ENCODE measurements at places on chromosomes 11 and 22.

DNA sequence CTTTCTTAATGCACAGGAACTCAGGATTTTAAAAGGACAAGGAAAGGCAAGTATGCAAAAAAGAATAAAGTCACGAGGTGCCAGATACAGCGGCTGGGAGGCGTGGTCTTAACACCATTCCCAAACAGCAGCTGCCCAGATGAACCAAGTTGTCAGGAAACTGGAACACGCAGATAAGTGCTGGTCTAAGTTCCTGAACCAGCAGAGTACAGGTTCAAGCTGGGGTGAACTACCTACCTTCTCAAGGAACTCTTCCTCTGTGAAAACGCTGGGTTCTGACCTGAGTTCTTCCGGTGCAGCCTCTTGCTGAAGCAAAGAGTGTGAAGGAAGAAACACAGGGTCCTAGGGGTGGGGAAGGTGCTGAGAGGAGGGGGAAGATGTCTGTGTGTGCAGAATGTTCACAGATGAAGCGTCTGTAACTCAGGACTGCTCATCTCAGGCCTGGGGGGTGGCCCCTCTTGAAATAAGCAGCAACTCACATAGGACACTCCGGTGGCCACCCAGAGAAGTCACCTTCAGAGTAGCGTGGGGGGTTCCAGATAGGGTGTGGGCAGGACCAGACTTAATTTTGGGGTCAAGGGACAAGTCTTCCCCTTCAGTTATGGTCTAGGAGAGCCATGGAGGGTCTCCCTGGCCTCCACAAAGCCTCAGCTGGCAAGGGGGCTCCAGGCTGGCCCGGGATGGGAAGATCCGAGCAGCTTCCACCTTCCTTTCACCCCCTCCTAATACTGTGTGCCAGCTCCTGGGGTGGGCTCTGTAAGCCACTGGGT is 3.2 kb downstream of the TPST2 start:
- no peak for DNase-seq

- no peak for DNase-seq
Observed at GRCh38 chr11:61454520-61454919, 24.6 kb downstream of the SDHAF2 start.

DNA sequence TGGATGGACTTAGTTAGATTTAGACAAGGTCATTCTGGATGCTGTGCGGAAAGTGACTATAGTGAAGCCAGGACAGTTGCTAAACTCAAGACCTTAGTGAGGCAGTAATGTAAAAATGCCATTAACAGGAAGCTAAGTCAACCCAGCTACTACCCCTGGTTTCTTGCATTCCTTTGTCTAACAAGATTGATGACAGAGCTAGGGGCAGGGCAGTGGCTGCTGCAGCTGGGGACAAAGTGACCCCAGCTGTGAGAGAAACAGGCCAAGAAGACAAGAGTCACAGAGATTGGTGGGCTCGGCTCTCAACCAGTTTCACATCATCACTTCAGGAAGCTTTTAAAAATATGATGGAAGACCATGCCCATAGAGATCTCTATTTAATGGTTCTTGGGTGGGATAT is 110.4 kb upstream of the POU2AF2 start:
- no peak for DNase-seq

DNA sequence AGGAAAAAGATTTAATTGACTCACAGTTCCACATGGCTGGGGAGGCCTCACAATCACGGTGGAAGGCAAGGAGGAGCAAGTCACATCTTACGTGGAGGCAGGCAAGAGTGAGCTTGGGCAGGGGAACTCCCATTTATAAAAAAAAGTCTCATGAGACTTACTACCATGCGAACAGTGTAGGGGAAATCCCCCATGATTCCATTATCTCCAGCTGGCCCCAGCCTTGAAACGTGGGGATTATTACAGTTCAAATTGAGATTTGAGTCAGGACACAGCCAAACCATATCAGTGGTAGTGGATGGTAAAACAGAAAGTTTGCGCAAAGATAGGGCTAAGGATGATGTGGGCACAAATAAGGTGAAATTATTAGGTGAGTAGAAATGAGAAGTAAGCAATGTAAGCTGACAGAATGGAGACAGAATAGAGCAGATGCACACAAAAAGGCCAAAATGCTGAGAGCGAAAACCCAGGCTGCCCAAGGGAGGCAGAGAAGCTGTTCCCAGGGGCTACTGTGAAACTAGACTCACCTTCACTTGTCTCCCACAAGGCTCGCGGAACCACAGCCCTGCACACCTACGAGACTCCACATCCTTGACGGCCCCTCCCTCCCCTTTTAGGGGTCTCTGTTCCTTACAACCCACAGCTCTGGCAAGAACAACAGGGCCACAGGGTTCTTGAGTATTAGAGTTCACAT is 377.6 kb downstream of the CADM1 start:
- no peak for DNase-seq

DNA sequence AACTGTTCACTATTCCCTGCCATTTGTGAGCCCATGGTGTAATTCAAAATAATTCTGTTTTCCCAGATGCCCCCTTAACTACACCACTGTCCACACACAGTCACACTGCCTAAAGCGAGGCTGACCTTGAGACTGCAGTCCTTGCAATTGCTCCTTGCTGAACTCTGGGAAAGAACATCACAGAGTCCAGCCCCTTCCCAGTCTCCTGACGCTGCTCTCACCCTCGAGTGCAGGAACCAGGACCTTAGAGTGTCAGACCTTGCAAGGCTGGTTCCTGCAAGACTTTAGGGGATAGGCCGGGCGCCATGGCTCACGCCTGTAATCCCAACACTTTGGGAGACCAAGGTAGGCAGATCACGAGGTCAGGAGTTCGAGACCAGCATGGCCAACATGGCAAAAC is 33.6 kb downstream of the AHNAK start:
- DNase-seq, result no peak

- no peak for DNase-seq
Observed at GRCh38 chr11:17936790-17937189, 76.1 kb downstream of the SERGEF start.

DNA sequence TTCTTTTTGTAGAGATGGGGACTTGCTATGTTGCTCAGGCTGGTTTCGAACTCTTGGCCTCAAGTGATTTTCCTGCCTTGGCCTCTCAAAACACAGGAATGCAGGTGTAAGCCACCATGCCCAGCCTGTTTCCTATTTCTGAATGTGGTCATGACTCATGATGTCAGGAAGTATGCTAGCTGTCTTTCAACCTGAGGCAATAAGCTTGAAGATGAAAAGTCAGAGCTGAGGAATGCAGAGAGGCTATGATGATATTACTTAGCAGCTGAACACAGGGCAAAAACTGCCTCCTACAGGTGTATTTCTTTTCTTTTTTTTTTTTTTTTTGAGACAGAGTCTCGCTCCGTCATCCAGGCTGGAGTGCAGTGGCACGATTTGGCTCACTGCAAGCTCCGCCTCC is 9.0 kb upstream of the NUCB2 start:
- no peak for DNase-seq

GRCh38 chr11:79956061-79956460 is 515.2 kb upstream of the TENM4 start:
- no peak for DNase-seq

GRCh38 chr11:133388975-133389568 is 143.2 kb downstream of the OPCML start:
- DNase-seq, result no peak

DNA sequence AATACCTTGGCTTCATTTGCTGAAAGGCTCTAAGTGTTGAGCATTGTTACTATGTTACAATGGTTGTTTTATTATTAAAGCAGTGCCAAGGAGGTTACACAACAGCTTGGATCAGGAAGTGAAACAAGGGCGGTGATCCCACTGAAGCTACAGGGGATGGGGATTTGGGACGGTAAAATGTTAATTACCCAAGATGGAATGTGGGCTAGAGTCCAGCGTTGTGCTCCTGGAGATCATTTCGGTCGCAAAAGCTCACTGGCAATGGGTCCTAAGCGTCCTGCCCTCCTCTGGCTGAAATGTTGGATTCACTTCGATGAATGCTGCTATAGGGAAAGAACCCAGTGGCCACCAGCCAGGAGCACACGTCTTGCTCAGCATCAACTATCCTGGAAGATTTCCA is 48.3 kb downstream of the FAM83F start:
- no peak for DNase-seq

- DNase-seq, result no peak
Observed at GRCh38 chr11:75809991-75810390, 5.0 kb upstream of the UVRAG start.

- no peak for DNase-seq
Observed at GRCh38 chr11:1836011-1836945, 1.5 kb downstream of the SYT8 start.

GRCh38 chr22:29626497-29627195 is 23.2 kb downstream of the NF2 start:
- no peak for DNase-seq

DNA sequence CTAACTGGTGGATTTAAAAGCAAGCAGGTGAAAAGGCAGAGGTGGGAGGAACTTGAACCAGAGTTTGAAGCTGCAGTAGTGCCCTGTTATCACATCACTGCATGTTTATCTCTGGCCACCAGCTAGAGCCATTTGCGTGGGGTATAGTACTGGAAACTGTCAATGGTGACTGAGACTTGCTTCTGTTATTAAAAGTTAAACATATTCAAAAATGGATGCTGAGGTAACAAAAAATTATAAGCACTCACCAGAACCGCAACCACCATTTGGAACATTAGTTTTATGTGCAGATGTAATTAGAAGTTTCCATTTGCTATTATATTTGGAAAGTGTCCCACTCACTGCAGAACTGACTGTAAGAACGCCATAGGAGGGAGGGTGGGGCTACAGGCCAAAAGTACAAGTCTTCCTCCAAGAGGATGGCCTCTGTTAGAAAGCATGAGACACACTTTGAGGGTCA is 1.2 kb upstream of the CD59 start:
- DNase-seq, result no peak

DNA sequence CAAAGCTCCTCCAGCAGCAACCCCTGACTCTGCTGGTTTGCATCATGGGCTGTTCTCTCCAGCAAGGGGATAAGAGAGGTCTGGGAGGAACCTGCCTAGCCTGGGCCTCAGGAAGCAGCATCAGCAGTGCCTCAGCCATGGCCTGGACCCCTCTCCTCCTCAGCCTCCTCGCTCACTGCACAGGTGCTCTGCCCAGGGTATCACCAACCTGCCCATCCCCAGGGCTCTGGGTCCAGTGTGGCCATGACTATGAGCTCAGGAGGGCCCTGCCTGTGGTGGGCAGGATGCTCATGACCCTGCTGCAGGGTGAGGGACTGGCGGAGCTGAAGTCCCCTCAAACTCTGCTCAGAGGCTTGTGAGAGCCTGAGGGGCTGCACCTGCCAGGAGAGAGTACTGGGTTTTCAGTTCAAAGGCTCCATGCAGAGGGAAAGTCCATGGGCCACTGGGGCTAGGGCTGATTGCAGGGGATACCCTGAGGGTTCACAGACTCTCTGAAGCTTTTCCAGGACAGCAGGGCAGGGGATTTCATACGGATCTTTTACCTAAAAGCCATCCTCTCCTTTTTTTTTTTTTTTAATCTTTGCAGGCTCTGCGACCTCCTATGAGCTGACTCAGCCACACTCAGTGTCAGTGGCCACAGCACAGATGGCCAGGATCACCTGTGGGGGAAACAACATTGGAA is 115.8 kb upstream of the IGLL5 start:
- no peak for DNase-seq

- no peak for DNase-seq
Observed at GRCh38 chr22:46547179-46547882, 9.9 kb upstream of the CELSR1 start.

DNA sequence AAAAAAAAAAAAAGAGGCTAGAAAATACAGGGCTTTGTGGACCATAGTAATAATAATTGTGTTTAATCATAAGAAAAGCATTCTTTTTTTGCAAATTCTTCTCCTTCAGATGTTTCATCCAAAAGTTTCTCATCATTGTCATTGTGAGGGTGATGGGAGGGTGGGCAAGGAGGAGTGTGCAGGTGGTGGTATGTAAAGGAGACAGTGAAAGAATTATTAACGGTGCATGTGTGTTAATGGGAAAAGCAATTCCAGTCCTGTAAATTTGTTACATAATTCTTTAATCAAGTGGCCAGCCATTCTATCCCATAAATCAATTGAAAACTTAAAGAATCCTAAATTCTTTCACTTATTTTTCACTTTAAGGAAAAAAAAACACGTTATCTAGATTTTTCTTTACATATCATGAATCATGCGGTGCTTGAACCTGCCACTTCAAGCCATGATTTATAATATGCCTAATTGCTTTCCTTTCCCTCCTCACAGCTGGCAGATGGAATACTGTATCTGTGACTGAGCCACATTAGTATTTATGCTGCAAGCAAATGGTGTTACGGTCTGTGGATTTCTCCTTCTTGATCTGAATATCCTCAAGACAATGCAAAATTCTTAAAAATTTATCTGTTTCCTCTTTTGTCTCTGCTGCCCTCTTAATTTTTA is 318.5 kb downstream of the JRKL start:
- no peak for DNase-seq

GRCh38 chr11:16783321-16783801 is 44.9 kb downstream of the C11orf58 start:
- no peak for DNase-seq

DNA sequence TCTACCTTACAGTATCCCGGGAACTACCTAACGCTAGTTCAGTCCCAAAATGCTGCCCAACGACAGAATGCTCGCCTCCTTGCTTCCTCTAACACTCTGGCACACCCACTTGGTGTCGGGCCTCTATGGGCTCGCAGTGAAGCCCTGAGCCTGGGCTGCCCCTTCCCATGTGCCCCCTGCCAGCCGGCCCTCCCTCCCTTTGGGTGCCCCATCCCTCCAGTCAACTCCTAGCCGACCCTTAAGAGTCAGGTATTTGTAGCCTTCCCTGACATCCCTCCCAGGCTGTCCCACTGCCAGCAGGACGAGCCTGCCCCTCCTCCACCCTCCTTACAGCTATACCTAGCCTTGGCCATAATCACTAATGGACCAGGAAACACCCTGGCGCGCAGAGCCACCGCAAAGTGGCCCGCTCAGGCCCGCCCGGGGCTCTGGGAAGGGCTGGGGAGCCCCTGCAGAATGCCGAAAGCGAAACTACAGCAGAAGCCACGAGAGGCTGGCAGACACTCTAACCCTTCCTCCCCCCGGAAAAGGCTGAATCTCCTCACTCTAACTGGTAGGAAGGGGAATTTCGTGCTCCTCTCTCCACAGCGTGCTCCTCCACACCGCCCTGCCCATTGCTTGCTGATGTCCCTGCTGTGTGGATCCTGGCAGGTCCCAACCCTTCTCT is 8.2 kb downstream of the CBX7 start:
- DNase-seq, result peak; percentile 42

DNA sequence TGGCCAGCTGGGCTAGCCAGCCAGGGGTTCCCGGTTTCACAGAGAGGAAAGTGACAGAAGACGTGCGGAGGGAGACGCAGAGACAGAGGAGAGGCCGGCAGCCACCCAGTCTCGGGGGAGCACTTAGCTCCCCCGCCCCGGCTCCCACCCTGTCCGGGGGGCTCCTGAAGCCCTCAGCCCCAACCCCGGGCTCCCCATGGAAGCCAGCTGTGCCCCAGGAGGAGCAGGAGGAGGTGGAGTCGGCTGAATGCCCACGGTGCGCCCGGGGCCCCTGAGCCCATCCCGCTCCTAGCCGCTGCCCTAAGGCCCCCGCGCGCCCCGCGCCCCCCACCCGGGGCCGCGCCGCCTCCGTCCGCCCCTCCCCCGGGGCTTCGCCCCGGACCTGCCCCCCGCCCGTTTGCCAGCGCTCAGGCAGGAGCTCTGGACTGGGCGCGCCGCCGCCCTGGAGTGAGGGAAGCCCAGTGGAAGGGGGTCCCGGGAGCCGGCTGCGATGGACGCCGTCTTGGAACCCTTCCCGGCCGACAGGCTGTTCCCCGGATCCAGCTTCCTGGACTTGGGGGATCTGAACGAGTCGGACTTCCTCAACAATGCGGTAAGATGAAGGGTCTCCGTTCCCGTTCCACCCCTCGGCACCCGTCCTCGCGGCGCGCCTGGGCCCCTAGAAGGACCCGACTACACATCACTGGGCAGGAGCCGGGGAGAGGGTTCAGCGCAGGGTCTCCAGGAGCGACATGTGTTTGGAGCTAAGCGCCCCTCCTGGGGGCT is at the start of gene CREB3L1:
TSS of gene CREB3L1 (plus strand) at position 41 of the 765 bp plus-strand sequence. CDS start at position 491, 450 bp downstream.
- DNase-seq, result no peak

Data from effector CD4-positive, alpha-beta T cell (primary cell).